ENCODE measurements at places on chromosomes 7 and 10.

- no peak for DNase-seq
These were observed 8.3 kb downstream of the MDH2 start for GRCh38 chr7:76056241-76056640.

DNA sequence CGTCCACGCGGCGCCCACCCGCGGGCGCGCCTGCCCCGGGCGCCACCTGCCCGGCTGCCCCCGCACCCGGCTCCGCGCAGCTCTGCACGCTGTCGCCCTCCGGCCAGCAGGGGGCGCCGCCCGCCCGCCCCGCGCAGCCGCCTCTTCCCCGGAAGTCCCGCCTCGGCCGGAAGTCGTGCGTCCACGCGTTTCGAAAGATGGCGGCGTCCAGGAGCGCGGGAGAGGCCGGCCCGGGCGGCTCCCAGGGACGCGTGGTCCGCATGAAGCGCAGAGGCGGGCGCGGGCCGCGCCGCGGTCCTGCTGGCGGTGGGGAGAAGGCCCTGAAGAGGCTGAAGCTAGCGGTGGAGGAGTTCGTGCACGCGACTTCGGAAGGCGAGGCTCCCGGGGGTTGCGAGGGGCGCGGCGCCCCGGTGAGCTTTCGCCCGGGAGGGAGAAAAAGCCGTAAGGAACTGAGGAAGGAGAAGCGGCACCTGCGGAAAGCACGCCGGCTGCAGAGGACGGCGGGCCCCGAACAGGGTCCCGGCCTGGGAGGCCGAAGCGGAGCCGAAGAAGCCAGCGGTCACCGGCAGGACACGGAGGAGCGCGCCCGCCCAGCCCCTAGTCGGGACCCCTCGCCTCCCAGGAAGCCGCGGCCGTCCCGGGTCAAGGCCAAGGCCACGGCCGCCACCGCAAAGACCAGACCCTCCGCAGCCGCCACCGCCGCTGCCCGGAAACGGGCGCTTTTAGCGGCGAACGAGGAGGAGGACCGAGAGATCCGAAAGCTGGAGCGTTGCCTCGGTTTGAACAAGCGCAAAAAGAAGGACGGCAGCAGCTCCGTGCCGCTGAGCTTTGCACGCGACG, at the start of gene NOM1:
TSS of gene NOM1 (plus strand) at position 172 of the 840 bp plus-strand sequence. CDS start at position 198, 26 bp downstream.
- peak; percentile 85 for DNase-seq

GRCh38 chr10:91033324-91033950, 112.5 kb upstream of the ANKRD1 start:
- no peak for DNase-seq

GRCh38 chr7:16260236-16260728, 161.1 kb downstream of the CRPPA start:
- DNase-seq, result no peak

DNA sequence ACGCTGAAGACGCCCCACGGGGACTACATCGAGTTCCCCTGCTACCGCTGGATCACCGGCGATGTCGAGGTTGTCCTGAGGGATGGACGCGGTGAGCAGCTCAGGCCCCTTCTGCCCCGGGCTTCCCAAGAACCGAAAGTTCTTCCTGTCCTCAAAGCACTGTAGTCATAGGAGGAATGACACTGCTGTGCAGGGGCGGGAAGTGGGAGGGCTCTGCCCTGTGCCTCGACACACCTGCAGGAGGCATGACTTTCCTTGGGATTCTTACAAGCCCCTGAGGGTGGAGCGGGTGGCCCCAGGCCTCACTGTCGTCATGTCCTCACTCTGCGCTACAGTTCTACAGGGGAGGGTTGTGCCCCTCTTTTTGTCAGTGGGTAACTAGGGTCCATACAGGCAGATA, 8.6 kb downstream of the ALOX5 start:
- no peak for DNase-seq

- no peak for DNase-seq
These were observed 13.5 kb upstream of the ASCC1 start for GRCh38 chr10:72229261-72230251.

DNA sequence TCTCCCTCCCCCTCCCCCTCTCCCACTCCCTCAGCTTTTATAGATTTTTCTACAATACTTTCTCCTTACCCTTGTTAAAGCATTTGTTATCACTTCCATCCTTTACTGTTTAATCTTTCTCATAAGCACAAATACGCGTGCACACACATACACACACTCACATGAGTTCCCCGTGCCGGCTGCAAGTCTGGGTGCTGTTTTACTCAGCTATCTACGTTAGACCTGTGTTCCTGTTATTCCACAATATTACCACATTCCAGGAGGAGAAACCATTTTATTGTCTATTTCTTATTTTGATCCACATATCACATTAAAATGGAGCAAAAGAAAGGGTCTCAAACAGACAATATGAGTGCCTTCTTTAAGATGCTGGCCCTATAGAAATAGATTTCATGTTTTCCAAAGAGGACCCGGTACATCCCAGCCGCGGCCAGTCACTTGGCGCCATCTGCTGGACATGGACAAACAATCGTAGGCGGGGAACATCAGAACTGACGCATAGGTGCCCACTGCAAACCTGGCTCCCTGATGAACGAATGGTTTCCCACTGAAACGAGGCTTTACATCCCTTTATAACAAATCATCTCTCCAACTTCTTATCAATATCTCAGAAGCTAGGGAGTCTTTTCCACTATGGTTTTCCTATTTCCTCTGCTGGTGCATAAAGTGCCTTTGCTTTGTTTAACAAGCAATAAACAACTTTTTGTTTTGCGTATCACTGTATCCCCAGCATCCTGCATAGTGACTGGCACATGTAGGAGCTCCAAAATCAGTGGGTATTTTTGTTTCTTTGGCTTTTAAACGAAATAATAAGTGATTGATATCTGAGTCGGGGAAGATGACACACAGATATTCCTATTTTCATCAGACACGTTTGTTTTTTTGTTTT, 25.2 kb upstream of the OPTN start:
- peak; percentile 87 for DNase-seq

DNA sequence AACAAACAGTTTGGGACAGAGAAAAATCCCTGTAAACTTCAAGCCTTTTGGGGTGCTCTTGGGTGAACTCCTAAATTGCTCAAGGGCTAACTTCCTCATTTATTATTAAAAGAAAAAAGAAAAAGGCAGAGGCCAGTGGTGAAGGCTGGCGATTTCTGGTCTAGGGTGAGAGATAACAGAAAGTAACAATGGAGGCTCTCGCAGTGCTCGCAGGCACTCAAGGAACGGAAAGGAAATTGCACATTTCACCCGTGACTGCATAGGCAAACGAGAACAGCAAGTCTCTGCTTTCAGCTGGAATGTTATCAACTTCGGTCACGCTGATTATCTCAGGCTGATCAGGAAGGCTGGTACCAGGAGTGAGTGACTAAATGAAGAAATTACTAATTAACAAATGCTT, 70.7 kb downstream of the PRKAG2 start:
- no peak for DNase-seq

DNA sequence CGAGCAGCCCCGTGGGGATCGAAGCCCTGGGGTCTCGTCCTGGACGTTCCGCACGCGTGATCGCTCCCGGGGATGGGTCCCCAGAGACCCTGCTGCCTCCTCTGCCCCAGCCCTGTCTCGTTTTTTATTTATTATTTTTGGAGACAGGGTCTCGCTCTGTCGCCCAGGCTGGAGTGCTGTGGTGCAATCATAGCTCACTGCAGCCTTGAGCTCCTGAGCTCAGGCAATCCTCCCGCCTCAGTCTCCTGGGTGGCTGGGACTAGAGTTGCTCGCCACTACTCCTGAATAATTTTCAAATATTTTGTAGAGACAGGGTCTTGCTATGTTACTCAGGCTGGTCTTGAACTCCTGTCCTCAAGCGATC, 319 bp upstream of the STX1A start:
- DNase-seq, result no peak

GRCh38 chr7:77442636-77443035, 26.5 kb upstream of the GSAP start:
- no peak for DNase-seq

GRCh38 chr10:86265236-86265894, 101.2 kb downstream of the GRID1 start:
- no peak for DNase-seq

- no peak for DNase-seq
These were observed 51.4 kb downstream of the NPS start for GRCh38 chr10:127600479-127600878.

DNA sequence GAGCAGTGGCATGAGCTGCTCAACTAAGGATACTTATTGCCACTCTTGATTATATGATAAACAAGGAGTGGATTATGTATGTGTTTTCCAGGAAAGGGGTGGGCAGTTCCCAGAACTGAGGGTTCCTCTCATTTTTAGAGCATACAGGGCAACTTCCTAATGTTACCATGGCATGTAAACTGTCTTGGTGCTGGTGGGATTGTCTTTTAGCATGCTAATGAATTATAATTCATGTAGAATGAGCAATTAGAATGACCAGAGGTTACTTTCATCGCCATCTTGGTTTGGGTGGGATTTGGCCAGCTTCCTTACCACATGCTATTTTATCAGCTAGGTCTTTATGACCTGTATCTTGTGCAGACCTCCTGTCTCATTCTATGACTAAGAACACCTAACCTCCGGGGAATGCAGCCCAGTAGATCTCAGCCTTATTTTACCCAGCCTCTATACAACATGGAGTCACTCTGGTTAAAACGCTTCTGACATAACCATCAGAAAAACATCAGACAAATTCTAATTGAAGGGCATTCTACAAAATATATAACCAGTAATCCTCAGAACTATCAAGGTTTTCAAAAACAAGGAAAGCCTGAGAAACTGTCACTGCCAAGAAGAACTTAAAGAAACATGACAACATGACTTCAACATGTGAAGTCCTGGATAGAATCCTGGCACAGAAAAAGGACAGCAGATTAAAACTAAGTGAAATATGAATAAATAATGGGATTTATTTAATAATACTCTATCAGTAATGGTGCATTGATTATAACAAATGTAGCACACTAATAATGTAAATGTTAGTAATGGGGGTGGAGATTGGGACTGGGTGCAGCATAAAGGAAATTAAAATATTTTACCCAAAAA, 365.0 kb downstream of the SEMA3D start:
- no peak for DNase-seq

GRCh38 chr10:10782603-10783002, 235.1 kb upstream of the CELF2 start:
- no peak for DNase-seq

DNA sequence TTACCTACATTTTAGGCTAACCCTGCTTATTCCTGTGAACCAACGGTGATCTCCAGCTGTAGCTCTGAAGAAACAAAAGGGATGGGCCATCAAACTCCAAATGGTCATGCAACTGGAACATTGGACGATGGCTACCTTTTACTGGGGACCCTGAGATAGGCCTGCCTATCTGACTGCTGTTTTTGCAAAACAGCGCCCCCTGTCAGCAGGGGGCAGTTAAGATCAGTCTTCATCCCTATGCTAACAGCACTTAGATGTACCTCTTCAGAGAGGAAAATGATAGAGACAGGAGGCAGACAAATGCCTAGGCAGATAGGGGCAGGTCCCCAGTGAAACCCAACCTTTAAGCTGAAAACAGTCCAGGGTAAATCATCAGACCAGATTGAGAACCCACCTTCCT, 1085.4 kb upstream of the SORCS1 start:
- DNase-seq, result no peak

- DNase-seq, result no peak
These were observed 48.7 kb upstream of the UBN2 start for GRCh38 chr7:139182363-139182762.

- DNase-seq, result peak; percentile 79
These were observed at the start of gene SH2B2 for GRCh38 chr7:102286237-102287110. SH2B2 (plus strand) TSS chr7:102286868; CDS start chr7:102300551, 13,683 bp downstream.

GRCh38 chr10:97726636-97727178, 10.2 kb upstream of the ZFYVE27 start:
- peak; percentile 49 for DNase-seq

DNA sequence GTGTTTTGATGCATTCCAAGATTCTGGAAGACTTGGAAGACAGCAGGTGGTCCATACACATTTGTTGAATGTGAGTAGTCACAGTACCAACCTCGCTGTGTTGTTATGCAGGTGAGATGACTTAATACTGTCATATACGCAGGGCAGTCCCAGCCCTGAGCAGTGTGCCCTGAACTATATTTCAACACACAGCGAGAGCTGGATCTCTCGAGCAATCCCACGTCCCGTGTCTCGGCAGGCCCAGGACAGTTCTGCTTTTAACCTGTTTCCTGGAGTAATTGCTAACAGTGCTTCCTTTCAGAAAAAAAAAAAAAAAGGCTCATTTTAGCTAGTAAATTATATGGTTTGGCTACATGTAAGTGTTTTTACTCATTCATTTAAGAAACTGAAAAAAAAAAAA, 179.7 kb downstream of the PRKCQ start:
- DNase-seq, result no peak

GRCh38 chr7:47303695-47304453, 278.0 kb downstream of the TNS3 start:
- no peak for DNase-seq

GRCh38 chr10:113381416-113381815, 171.4 kb upstream of the HABP2 start:
- no peak for DNase-seq

- DNase-seq, result no peak
These were observed 251.0 kb upstream of the NPSR1 start for GRCh38 chr7:34406848-34407530.

Measured in Caco-2 (cell line).